Renal cortex interstitium (tissue), 15 donors: ENCODE measurements at places on chromosomes 1 and 21.
A peak's percentile ranks its signal among the peaks of the same experiment; 100 is the strongest.

DNA sequence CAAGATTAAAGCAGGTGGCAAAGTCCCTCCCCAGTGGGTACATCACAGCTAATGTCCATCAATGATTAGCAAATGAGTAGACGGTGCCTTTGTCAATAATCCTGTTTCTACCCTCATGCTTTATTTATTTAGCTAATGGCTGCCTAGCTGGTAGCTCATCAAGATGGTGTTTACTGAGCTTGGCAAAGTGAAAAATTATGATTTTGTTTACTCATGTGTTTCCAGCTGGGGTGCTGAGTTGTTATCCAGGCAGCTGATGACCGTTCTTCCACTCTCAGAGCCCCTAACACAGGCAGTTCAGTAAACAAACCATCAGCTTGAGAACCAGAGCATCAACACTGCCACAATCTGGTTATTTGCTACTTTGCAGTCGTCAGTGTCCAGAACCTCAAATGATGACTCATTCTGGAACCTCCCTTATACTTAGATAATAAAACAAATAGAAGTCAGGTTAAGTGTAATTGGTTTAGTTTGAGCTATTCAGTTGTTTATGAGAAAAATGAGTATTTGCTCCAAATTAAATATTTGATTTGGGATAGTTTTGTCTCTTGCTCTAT, 163.9 kb downstream of the ST6GALNAC5 start:
- DNase-seq: no peak

DNA sequence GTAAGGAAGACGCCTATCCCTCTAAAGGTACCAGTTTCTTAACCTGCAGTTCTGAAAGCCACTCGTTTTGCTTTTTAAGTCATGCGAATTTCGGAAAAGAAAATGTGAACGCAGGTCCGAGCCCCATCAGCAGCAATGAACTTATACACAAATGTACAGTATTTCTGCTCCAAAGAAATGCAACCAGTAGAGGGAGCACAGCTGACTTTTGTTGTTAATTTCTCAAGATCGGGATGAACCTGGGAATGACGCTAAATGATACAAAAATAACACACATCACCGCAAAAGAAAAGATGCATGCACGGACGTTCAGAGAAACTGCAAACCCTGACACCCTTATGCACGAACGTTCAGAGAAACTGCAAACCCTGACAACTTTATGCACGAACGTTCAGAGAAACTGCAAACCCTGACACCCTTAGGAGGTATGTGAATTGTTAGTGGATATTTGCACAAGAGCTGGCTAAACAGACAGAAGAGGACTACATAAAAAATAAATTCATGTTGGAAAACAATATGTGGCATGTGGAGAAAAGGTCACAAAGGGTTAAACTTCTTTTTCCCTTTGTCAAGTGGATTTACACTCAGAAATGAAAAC, 3.5 kb upstream of the TIAM1 start:
- no peak for DNase-seq

GRCh38 chr1:225888898-225889601, at the start of gene LEFTY1:
Gene LEFTY1, minus strand, starts transcription at chr1:225889146. Its CDS starts 80 bp downstream, at chr1:225889066.
- peak; percentile 90 for DNase-seq

DNA sequence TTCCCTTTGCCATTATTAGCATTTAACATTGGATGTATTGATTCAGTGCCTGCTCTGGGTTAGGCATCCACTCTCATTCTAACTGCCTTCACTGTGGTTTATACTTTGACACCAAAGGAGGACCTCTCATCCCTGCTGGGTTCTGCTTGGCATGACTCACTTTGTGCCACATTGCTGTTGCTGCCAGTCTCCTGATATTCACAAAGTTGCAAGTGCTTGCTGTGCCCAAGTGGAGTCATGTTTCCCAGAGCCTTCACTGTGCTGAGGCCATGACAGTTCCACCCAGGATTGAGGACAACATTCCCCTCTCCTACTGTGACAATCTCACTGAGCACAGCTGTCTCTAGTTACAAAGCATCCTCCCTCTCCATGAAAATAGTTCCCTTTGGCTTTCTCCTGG, 519.9 kb upstream of the USP24 start:
- DNase-seq: no peak

- DNase-seq: no peak
These were observed 13.3 kb downstream of the MFAP2 start for GRCh38 chr1:16967095-16967575.

- DNase-seq: no peak
These were observed 6.3 kb downstream of the HTR1D start for GRCh38 chr1:23210963-23211362.

DNA sequence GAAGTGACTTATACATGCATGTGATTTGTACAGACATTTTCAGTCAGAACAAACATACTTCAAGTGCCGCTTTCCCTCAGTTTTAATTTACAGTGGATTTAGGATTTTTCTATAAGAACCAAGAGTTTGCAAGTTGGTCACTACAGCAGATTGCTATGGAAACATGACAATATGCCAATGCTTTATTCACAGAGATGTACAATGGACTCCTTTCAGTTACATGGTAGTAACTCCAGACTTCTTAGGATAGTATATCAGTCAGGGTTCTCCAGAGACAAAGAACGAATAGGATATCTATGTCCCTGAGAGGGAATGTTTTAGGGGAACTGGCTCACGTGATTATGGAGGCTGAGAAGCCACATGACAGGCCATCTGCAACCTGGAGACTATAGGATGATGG, 27.4 kb downstream of the IFI44 start:
- DNase-seq: no peak

DNA sequence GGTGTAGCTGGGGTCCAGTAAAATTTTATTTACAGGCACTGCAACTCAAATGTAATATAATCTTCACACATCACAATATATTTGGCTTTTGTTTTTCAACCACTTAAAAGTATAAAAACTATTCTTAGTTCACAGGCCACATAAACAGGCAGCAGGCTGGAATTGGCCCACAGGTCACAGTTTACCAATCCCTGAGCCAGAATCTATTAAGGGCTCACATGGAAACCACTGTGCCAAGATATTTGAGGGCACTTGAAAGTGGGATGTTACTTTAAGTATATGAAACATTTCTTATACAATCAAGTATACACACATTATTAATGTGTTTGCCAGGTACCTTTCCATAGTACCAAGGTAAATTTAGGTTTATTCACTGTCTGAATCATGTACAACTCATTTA, 71.9 kb upstream of the PRDX6 start:
- no peak for DNase-seq

DNA sequence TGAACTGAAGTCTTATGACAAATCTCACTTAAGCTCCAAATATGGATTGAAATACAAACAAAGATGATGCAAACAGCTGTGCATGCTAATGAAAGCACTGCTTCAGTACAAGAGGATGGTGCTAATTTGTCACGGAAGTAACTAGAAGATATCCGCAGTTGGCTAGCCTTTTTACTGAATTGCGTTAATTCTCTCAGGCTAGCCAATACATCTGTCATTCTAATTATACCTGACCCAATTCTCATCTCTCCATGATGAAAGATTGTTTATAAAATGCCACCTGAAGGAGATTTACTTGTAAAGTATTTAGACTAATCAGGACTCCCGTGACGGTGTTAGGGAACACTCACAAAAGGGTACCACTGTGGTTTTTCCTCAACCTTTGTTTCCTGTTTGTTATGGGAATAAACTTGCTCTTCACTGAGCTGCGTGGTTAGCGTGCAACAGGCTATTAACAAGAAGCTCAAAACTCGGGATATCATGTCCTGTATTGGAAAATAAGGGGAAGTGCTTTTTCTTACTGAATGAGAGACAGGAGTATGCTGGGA, 162.5 kb downstream of the APP start:
- DNase-seq: no peak

DNA sequence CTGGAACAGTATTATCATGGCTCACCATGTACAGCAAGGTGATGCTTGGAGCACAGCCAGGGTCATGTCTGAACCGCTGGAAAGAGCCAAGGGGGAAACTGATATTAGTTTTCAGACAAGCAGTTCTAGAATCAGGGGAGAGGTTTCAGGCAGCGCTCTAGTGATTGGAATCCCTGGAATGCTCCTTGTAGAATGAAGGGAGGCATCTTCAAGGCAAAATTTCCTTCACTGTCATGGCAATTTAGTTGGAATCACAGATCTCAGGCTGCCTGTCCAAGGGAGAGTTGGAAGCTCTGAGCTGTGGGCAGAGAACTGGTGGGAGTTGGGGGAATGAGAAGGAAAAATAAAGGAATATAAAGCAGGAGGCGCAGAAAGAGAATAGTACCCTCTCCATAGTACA, 737.1 kb downstream of the PTPRU start:
- DNase-seq: no peak

DNA sequence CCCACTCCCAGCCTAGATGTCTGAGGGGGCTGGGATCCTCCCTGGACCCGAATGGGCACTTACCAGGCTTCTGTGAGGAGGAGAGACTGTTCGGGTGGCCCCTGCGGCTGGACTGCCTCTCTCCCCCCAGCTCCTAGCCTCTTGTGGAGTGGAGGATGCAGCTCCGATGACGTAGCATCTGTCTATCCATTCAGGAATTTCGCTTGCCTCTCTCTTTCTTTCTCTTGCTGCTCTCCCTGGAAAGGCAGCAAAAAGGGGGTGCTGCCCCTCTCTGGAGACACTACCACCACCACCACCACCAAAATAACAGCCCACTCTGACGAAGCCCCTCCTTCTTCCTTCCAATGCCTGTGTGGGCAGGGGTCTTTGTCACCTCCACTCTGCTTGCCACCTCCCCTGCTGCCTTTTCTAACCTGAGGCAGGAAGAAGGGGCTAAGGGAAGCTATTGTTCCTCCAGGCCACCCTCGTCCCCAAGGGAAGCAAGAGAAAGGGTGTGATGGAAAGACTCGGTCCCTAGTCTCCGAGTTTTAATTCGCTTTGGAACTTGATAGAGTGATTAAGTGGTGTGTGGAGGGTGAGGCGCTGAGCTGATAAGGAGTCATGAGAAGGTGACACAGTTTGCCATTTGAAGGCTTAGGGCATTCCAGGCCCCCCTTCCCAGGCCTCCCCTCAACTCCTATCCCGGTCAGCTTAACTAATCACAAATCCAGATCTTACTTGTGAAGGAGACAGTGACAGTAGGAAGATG, 60.5 kb downstream of the RHBG start:
- no peak for DNase-seq

DNA sequence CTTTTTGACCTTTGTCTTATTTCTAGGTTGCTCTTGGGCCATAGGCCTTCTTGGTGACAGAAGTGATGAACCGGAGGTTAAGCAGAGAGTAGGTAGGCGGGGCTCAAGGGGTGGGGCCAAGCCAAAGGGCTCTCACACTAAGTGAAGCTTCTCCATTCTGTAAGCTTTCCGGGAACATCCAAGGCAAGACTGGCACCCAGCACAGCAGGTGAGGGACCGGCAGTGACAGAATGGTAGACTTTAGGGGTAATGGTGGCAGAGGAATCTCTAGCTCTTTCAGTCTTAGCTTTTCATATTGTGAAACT, at the start of gene TNFAIP8L2:
Gene TNFAIP8L2, plus strand, starts transcription at position 135 of the 305 bp plus-strand sequence. CDS start 2,049 bp downstream, outside the sequence.
- DNase-seq: no peak

DNA sequence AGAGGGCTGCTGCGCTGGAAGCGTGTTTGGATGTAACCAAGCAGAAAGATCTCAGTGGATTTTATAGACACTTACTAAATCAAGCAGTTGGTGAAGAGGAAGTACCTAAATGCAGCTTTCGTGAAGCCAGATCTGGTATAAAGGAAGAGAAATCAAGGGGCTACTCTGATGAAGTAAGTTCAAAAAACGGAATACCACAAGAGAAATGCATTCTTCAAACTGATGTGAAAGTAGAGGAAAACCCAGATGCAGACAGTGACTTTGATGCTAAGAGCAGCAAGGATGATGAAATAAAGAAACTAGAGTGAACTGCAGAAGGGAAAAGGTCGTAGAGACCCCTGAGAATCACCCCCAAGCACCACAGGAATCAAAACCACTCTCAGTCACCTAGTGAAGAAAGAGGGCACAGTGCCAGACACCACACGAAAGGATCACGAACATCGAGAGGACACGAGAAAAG, 40.8 kb upstream of the NEXN start:
- DNase-seq: no peak

- no peak for DNase-seq
These were observed 137.6 kb downstream of the PTGER3 start for GRCh38 chr1:70910013-70910412.

DNA sequence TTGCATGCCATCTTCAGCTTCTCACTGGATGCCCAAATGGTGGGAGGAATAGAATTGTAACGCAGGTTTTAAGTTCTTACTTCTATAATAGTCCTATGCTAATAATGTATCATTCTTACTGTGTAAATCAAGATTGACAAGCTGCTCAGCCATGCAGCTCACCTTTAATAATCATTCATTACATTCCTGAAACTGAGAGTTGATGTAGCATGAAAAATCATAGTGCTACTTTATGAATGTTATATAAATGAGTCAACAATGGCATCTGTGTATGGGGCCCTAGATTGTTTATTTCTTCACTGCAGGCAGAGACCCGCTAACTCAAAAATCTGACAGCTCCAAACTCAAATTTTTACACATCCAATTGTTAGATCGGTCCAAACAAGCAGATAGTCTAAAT, 34.4 kb downstream of the FH start:
- DNase-seq: no peak

DNA sequence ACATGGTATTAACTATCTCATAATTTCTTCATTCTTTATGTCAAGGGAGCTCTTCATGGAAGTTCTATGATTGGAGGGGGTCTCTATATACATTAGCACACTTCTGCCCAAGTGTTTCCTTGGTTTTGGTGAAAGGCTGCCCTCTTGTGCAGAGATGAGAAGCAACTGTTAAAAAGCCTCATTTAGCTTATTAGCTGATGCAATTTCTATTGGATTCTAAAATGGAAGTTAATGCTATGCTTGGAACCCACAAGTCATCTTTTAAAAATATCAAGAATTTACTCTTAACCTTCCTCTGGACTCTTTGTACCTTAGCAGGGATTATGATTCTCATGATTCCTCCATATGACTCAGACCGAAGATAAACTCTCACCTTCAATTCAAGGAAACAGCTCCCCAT, 328.9 kb downstream of the PTBP2 start:
- no peak for DNase-seq

DNA sequence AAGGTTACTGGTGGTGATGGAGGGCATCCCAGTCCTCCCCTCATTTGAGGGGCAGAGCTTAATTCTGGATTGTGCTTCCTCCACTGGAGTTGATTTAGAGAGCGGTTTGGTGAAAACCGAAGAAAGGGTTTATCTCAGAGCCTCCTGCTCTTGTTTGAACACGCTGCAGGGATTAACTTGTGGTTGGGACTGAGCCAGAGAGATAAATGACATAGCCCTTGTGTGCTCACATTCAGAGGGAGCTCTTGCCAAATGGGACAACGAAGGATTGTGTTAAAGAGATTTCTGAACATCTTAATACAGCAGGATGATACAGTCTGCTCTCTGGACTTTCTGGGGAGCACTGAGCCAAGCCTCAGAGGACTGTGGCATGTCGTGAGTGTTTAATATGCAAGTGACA, 308.2 kb downstream of the DISC1 start:
- DNase-seq: no peak
